K562 (cell line): ENCODE measurements at places on chromosomes 4 and X. TPM values are rescaled to one million over a fixed set of nuclear protein-coding genes. Genes with fewer than 3 reads are reported as not detected.

Gene GBA3
- 0.51 and 0.75 TPM in 2 replicates for total RNA-seq

Gene WDFY3
- total RNA-seq: 12.2 and 13.5 TPM in 2 replicates

Gene ZCCHC13
- total RNA-seq: not detected in 2 replicates

Gene TSPAN7
- 0.16 and 0.18 TPM in 2 replicates for total RNA-seq

Gene MGARP
- 0.31 and 0.35 TPM in 2 replicates for total RNA-seq

Gene PLP1
- total RNA-seq: not detected in 2 replicates

Gene PRSS12
- 0.13 TPM in 1 of 2 replicates, not detected in the other for total RNA-seq

Gene ETDC
- total RNA-seq: not detected in 2 replicates

Gene NPFFR2
- 0.27 and 0.38 TPM in 2 replicates for total RNA-seq

Gene IL9R
- total RNA-seq: 2.2 and 2.7 TPM in 2 replicates

Gene FGFBP1
- total RNA-seq: not detected in 2 replicates

Gene HPSE
- total RNA-seq: 0.20 and 0.22 TPM in 2 replicates

DNA sequence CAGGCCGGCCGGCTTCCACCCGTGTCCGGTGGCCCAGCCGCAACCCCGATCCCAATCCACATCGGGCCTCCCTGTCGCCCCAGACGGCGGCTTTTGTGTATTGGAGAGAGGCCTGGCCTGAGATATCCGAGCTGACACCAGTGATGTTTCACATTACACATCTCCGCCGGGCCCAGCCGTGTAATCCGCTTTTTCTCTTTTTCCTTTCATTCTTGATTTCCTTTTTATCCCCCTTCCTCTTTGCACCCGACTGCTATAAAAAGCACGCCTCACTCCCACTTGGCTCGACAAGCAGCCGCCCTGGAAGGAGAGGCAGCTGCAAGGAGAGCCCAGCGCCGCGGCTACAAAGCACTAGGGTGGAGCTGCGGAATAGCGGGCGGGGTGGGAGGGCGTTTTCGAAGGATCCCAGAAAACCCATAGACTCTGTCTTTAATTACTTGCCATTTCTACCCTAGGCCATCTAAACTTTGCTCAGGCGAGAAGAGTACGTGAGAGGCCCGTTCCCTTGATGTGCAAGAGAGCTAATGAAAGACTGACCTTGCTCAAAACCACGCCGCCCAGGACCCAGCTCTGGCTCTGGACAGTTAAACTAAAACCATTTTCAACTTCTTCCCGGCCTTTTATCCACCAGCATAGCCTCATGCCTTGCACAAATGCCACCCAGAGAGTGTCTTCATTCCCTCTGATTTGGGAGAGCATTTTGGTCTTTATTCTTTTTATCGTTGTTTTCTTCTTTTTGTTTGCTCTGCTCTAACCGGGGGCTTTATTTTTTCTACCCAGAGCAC lies 3.2 kb downstream of the PITX2 start:
- no peak for DNase-seq

- no peak for DNase-seq
These were observed 776 bp downstream of the PABPC4L start for GRCh38 chr4:134200811-134201215.

GRCh38 chrX:11059933-11060332 lies 51.2 kb upstream of the HCCS start:
- peak; percentile 3 for DNase-seq

DNA sequence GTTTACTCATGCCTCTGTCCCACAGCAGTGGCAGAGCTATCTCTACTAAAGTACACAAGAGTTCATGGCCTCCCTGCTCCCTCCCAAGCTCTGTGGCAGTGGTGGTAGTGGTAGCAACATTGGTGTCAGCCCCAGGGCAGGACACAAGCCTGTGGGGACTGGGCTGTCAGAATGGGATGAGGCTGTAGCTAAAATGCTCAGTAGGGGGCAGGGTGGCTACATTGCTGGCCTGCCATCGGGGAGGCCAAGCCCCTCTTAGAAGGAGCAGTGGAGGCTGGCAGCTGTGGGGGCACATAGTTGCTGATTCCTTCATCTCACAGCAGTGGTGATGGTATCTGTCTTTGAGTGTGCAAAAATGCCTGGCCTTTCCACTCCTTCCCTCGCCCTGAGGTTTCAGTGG lies 461.7 kb downstream of the PCDH18 start:
- no peak for DNase-seq

DNA sequence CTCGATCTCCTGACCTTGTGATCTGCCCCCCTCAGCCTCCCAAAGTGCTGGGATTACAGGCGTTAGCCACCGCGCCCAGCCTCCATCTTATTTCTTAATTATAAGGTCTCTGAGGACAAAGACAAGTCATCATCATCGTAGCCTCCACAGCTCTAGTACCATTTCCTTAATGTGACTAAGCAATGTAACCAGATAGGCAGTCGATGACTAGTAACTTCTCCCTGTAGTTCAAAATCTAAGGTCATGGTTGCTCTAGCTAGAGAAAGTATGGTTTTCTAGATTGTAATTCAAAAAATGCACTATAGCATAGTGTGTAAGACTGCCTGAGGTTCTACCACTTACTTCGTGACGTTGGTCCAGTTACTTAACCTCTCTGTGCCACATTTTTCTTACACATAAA lies 6.9 kb downstream of the SLC39A8 start:
- no peak for DNase-seq

DNA sequence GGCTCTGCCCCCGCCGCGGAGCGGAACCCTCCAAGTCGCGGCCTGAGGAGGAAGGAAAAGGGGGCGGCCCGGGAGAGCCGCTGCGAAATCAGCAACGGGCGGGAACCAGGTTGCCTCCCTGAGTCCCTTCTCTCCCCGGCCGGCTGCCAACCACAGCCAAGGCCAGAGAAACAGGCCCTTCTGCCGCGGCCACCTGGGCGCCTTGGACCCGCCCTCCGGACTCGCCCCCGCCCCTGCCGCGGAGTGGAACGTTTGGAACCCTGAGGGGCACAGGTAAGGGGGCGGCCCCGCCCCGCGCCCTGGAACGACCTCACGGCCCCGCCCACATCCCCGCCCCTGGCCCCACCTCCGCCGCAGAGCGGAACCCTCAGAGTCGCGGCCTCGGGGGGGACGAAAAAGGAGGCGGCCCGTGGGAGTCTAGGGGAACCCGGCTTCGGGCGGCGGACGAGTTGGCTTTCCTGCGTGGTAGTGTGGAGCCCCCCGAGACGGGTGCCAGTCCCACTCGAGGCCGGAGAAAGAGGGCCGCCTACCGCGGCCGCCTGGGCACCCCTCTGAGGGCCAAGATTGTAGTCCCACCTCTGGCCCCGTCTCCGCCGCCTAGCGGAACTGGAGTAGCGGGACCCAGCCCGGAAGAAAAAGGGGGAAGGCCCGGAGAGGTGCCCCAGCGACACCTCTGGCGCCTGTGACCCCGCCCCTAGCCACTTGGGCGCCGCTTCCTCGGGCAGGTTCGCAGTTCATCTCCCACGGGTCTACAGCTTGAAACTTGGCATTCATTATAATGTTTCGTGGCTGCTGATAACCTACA lies 669 bp upstream of the PHKA2 start:
- peak; percentile 89 for DNase-seq

- DNase-seq: no peak
These were observed 148.9 kb upstream of the CPEB2 start for GRCh38 chr4:14853176-14853943.

GRCh38 chr4:151799417-151800012 lies 38.7 kb upstream of the GATB start:
- no peak for DNase-seq

DNA sequence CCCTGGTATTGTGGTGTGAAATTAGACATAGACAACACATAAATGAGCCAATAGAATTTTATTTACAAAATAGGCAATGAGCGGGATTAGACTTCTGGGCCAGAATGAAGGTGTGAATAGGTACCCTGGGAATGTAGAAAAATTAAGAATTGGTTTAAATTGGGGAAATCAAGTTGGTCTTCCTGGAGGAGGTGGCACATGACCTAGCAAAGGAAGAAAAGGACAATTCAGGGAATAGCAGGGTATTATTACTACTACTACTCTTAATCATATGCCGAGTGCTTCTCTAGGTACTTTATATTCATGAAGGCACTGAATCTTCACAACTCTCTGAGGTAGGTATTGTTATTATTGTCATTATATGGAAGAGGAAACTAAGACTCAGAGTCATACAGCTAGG lies 202.1 kb downstream of the LHFPL1 start:
- DNase-seq: no peak

DNA sequence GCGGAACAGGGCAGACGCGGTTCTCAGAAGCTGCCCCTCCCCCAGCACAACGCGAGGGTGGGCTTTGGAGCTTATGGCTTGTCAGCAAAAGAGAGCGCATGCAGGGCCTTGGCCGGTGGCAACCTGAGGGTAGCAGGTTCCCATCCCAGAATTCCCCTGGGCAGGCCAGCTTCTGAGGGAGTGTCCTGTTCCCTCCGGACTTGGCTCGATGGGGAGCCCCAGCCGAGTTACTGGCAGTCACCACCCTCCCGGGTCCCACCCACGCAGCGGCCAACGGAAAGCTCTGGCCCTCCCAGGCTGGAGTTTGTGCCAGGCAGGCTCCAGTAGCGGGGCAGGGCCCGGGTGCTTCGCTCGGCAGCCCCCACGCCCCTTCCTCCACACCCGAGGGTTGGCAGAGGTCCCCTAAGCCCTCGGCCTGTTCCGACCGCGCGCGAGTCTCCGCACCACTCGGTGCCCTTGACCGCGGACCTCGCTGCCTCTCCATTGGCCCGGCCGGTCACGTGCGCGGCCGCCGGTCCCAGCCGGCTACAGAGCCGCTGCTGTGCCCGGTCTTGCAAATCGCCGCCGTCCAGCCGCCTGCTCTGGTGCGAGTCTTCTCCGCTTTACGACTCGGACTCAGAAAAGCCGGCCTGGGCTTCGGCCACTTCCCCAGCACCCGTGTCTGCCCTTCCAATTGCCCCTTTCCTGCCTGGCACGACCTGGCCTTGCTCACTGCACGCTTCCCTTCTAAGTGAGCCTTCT lies 20.9 kb upstream of the MTM1 start:
- DNase-seq: peak; percentile 72

DNA sequence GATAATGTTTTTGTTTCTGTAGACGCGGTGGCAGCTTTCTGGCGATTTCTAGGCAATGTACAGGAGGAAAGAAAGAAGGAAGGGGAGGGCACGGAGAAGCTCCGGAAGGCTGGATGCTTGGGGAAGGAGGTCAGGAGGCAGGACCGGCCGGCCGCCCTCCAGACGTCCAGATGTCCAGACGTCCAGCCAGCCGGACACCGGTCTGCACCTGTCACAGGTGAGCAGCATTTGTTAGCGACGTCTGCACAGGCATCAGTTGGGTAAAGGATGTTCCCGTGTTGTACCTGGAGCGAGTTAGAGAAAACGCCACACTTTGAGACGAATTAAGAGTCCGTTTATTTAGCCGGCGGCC lies 90.0 kb upstream of the PPP2R3B start:
- DNase-seq: no peak

DNA sequence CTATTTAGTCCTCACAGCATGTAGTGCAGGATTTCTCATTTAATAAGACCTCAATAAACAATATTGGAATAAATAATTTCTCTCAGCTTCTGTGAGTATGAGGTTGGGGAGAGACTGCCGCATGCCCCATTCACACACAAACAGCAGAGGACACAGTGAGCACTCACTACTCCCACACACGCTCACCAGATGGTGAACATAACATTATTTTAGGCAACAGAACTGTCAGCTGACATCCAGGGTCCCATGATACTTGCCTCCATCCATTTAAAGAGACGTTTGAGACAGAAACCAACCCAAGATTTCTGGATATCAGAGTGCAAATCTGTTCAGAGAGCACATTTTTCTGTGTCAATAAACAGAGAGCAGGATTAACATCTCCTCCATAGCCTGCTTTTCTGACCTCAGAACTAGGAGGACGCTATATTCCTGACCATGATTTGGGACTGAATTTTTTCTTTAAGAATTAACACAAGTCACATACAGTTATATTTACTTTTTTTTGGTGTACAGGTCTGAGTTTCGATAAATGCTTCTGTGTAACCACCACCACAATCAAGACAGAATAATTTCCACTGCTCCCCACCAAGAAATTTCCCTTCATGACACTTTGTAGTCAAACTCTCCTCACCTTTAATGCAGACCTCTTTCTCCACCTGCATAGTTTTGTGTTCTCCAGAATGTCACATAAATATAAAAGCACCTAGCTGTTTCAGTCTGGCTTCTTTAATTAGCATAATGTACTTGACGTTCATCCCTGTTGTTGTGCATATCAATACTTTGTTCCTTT lies 16.7 kb downstream of the GPRIN3 start:
- DNase-seq: no peak

GRCh38 chr4:109816082-109816442 lies 500 bp downstream of the GAR1 start:
- peak; percentile 23 for DNase-seq

- no peak for DNase-seq
These were observed 211.2 kb upstream of the KIT start for GRCh38 chr4:54446581-54446980.

DNA sequence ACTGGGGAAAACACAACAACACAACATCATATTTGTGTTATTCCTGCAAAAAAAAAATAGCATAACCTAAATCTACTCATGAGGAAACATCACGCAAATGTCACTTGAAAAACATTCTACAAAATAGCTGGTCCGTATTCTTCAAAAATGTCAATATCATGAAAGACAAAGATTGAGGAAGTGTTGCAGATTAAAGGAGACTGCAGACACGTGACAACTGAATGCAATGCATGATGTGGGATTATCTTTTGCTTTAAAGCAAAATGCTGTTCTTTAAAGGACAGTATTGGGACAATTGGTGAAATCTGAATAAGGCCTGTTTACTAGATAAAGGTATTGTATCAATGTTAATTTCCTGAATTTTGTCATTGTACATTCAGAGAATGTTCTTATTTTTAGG lies 157.7 kb downstream of the SMIM20 start:
- no peak for DNase-seq

DNA sequence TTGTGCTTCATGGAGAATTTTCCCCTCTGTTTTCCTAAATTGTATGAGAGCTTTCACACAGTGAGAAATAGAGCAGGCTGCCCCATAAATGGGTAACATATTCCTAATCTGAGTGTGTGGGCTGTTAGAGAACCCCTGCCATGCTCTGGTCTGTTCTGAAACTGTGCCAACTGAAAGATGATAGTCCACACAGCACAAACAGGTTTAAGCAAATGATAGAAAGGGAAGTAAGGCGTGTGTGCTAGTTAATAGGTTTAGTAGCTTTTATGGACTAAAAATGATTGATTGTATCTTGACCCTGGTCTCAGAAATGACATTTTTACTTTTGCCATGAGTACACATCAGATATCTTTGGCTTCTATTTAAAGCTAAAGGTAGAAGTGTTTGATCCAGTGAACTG lies 106.2 kb downstream of the PRRG1 start:
- DNase-seq: no peak

DNA sequence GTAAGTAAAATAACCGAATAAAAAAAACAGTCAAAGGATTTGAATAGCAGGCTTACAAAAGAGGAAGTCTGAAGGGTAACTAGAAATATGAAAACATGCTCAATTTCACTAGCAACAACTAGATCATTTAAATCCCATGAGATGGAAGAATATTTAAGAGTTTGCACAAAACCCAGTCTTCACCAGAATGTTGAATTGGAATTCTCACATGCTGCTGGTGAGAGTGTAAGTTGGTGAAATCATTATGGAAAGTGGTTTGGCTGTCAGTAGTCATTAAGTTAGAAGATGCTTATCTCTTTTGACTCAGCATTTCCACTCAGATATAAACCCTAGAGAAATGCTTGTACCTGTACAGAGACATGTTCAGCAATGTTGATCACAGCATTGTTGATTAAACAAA lies 110.1 kb downstream of the PGRMC2 start:
- peak; percentile 12 for DNase-seq

- no peak for DNase-seq
These were observed 590 bp downstream of the GABRA2 start for GRCh38 chr4:46389301-46389775.
